ENCODE measurements at places on chromosomes 3 and 15. TPM values are rescaled to one million over a fixed set of nuclear protein-coding genes. Genes with fewer than 3 reads are reported as not detected.

OCA2 gene
- total RNA-seq: 0.81 TPM

GOLGA6L10 gene
- 2.2 TPM for total RNA-seq

SELENOT gene
- total RNA-seq: 91.4 TPM

ANKRD63 gene
- not detected for total RNA-seq

TICRR gene
- 5.2 TPM for total RNA-seq

GABRB3 gene
- total RNA-seq: 1.3 TPM

PRRT3 gene
- total RNA-seq: 0.72 TPM

KPNA4 gene
- 31.7 TPM for total RNA-seq

UNC13C gene
- total RNA-seq: not detected

- no peak for DNase-seq
These were observed 73.0 kb downstream of the COL8A1 start for GRCh38 chr3:99711351-99711750.

GRCh38 chr3:143952569-143953072 lies 19.0 kb upstream of the DIPK2A start:
- DNase-seq: no peak

- DNase-seq: no peak
These were observed 37.8 kb downstream of the MAP4 start for GRCh38 chr3:47978386-47978785.

DNA sequence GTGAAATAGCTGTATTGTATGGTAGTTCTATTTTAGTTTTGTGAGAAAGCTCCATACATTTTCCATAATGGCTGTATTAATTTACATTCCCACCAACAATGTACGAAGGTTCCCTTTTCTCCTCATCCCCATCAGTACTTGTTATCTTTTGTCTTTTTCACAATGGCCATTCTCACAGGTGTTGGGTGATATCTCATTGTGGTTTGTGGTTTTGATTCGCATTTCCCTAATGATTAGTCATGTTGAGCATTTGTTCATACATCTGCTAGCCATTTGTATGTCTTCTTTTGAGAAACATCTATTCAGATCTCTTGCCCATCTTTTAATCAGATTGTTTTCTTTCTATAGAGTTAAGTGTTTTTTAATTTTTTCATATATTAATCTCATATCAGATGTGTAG lies 931.9 kb downstream of the IGSF11 start:
- DNase-seq: no peak

- no peak for DNase-seq
These were observed 36.7 kb upstream of the BLM start for GRCh38 chr15:90680371-90680935.

DNA sequence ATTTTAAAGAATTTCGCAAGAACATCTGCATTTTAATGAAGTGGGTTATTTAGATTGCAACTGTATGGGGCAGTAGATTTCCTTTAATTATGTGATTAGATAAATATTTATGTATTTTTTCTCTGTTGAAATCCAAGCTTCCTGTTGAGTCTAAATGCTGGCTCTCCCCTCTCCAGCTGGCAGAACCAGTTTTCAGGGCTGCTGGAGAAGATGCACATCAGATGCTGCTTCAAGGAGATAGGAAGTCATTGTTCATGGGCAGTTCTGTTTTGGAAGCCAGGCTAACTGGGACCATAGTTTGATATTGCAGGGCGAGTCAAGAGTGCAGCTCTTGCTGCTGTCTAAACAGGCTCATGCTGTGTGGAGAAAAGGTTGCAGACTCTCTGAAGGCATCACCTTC lies 97.4 kb downstream of the SLC9A9 start:
- DNase-seq: no peak

- DNase-seq: no peak
These were observed 339.0 kb downstream of the IL5RA start for GRCh38 chr3:2771193-2771592.

GRCh38 chr3:99948467-99949089 lies 130.9 kb downstream of the CMSS1 start:
- DNase-seq: no peak

GRCh38 chr3:33035596-33035995 lies 61.4 kb downstream of the GLB1 start:
- peak; percentile 38 for DNase-seq

GRCh38 chr3:158863247-158863646 lies 61.4 kb downstream of the MFSD1 start:
- DNase-seq: no peak

DNA sequence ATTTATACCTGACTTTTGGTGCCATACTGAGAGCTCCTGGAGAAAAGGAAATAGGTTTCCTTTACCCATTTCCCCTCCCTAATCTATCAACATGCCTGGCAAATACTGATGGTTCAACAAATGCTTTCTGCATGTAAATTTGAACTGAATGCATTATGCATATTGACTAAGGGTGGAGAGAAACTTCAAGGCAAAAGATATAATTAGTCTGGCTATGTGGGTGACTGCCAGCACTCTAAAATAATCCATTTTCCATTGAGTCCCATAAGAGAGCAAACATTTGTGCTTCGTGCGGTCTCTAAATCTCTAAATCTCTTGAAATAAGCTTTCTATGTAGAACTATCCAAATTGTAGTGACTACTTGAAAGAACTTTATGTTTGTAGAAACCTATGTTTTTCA lies 451.3 kb upstream of the LMCD1 start:
- DNase-seq: no peak

DNA sequence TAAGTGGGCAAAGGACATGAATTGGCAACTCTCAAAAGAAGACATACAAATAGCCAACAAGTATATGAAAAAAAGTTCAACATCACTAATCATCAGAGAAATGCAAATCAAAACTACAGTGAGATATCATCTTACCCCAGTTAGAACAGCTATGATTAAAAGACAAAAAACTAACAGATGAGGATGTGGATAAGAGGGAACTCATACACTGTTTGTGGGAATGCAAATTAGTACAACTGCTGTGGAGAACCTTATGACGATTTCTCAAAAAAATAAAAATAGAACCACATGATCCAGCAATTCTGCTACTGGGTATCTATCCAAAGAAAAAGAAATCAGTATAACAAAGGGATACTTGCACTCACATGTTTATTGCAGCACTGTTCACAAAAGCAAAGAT lies 28.6 kb downstream of the NEK10 start:
- no peak for DNase-seq

GRCh38 chr15:100311833-100312476 lies 29.8 kb downstream of the ADAMTS17 start:
- no peak for DNase-seq

DNA sequence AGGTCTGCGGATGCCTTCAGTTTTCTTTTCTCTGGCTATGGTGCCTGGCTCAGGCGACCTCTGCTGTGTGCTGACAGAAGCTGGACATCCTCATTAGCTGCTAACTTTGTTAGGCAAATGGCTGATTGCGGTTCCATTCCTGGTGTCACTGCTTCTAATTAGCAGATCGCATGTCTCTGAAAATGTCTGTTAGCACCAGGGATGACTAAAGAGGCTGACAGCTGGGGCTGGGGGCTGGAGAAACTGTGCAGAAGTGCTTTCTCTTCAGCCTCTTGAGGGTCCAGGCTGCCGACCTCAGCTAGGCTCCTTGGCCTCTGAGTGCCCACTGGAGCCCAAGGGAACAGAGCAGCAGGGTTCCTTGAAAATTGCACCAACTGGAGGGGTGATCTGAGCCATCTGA lies 39.3 kb downstream of the CHCHD6 start:
- DNase-seq: no peak

- DNase-seq: no peak
These were observed 8.3 kb downstream of the HDGFL3 start for GRCh38 chr15:83199288-83199687.
